ENCODE measurements at places on chromosomes 3 and 15.

- no peaks in the 10 kb centered on the region for H3K36me3 ChIP-seq
- peak overlapping the region; percentile 80 for H3K27ac ChIP-seq
- DNase-seq = peak; percentile 85
- H3K27me3 ChIP-seq = no peaks in the 10 kb centered on the region
- H3K4me3 ChIP-seq = peak overlapping the region; percentile 76
- peaks cover 27% of the 10 kb centered on the region for H3K4me1 ChIP-seq
These were observed 223.4 kb upstream of the IL12A start for GRCh38 chr3:159765030-159765859.

DNA sequence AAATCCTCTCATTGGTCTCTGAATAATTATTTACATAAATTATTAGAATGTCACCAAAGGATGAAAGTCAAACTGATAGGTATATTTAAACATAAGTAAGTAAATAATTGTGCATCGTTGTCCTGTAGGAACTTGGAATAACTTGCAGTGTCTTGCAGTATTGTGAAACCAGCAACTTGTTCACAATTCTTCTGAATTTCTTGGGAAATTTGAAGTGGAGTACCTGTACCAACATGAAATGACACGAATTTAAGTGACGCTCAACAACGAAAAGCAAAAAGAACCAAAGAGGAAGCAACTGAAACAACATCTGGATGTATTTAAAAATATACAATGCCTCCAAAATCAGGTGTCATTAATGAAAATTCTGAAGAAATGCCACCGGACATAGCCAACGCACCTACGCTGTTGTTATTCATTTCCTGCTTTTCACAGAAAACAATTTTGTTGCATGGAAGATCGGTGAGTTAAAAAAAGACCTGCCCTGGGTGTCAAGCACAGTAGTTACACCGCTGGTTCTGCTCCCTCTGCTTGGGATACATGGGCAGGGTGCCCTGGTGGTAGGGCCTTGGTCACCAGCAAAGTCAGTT lies 112.5 kb downstream of the RPLP1 start:
- H3K27me3 ChIP-seq = no peaks in the 10 kb centered on the region
- no peak overlapping the region for H3K4me3 ChIP-seq
- H3K36me3 ChIP-seq = no peaks in the 10 kb centered on the region
- H3K27ac ChIP-seq = no peak overlapping the region

- no peak overlapping the region for H3K4me3 ChIP-seq
- peaks cover 20% of the 10 kb centered on the region for H3K27me3 ChIP-seq
- no peak for DNase-seq
- H3K36me3 ChIP-seq = no peaks in the 10 kb centered on the region
- H3K27ac ChIP-seq = no peak overlapping the region
These were observed 84.6 kb downstream of the DGKG start for GRCh38 chr3:186277268-186277909.

DNA sequence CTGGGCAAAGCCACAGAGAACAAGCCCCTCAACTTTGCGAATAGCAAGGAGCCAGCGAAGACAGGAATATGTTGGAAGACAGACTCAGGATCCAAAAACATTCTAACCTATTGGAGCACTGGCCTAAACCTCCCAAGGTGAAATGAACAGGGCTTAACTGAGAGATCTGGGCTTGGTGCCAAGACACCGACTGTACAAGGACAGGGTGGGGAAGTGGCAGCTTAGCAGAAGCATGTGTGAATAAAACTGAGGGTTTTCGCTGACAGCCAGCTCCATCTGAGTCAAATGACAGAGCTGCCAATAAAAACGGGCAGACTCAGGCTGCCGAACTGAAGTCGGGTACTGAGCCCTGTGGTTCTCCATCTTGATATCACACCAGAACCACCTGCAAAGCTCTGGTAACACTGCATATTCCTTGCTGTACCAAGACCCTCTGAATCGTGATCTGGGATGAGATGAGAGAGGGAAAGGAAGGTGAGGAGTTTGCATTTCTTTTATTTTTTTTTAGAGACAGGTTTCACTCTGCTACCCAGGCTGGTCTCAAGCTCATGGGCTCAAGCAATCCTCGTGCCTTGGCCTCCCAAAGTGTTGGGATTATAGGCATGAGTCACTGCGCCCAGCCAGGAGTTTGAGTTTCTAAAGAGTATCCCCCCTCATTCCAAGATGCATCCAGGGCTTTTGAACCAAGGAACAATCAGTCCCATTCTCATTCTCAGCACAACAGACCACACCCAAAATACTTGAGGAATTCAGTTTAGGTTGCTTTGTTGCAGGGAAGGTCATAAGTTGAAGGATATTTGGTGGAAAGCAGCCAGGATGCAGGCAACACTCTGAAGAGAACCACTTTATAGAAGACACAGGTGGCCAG lies 6.0 kb upstream of the PLCB2 start:
- H3K27ac ChIP-seq = no peak overlapping the region
- no peak overlapping the region for H3K4me3 ChIP-seq
- no peaks in the 10 kb centered on the region for H3K4me1 ChIP-seq
- H3K27me3 ChIP-seq = no peaks in the 10 kb centered on the region

- H3K27me3 ChIP-seq = no peaks in the 10 kb centered on the region
- no peaks in the 10 kb centered on the region for H3K36me3 ChIP-seq
- H3K4me1 ChIP-seq = no peaks in the 10 kb centered on the region
- DNase-seq = no peak
- H3K27ac ChIP-seq = no peak overlapping the region
These were observed 2.0 kb upstream of the SLC24A1 start for GRCh38 chr15:65619626-65620290.

- H3K4me3 ChIP-seq = no peak overlapping the region
- no peaks in the 10 kb centered on the region for H3K4me1 ChIP-seq
- no peak for DNase-seq
- H3K27ac ChIP-seq = no peak overlapping the region
These were observed 41.8 kb downstream of the IFT122 start for GRCh38 chr3:129481766-129482332.

DNA sequence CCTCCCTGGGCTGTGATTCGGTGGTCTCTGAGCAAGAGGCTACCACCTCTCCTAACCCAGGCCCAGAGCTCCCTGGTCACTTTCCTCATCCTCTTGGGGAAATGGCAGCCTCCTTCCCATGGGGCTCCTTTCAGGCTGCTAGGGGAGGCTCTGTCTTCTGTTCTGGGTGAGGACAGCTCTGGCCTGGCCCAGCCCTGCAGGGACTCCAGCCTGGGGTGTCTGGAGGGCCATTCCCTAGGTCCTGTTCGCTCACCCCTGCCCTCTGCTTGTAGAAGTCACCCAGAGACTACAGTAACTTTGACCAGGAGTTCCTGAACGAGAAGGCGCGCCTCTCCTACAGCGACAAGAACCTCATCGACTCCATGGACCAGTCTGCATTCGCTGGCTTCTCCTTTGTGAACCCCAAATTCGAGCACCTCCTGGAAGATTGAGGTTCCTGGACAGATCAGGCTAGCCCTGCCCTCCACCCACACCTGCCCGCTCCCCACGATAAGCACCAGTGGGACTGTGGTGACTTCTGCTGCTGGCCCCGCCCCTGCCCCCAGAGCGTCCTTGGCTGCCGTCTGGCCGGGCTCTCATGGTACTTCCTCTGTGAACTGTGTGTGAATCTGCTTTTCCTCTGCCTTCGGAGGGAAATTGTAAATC lies 30.9 kb downstream of the PRKCD start:
- H3K27me3 ChIP-seq = no peaks in the 10 kb centered on the region
- no peak for DNase-seq
- H3K36me3 ChIP-seq = no peaks in the 10 kb centered on the region

- no peak for DNase-seq
- H3K4me1 ChIP-seq = no peaks in the 10 kb centered on the region
- no peak overlapping the region for H3K27ac ChIP-seq
- H3K27me3 ChIP-seq = no peaks in the 10 kb centered on the region
- H3K4me3 ChIP-seq = no peak overlapping the region
- H3K36me3 ChIP-seq = no peaks in the 10 kb centered on the region
These were observed 338.5 kb downstream of the TUSC7 start for GRCh38 chr3:117047951-117048705.

DNA sequence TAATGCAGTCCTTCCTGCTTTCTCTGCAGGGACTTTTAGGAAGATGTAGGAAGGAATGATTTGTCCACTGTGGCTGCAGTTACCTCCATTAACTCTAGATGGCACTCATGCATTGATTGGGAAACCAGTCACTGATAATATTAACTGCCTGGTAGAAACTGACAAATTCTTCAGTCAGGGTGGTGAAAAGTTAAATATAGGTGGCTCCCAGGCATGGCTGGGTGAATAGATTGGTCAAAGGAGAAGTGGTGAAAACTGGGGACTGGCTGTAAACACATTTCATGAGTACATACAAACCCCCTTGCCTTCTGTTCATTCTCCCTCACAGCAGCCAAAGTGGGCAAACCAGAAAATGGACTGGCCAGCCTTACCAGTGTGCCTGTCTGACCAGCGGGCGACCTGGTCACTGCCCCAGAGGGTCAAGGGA lies 333.4 kb downstream of the THSD4 start:
- H3K4me1 ChIP-seq = peaks cover 13% of the 10 kb centered on the region
- no peaks in the 10 kb centered on the region for H3K36me3 ChIP-seq
- H3K4me3 ChIP-seq = no peak overlapping the region
- no peaks in the 10 kb centered on the region for H3K27me3 ChIP-seq
- peak; percentile 57 for DNase-seq

GRCh38 chr3:126100634-126101301 lies 16.8 kb upstream of the SLC41A3 start:
- H3K36me3 ChIP-seq = no peaks in the 10 kb centered on the region
- no peak overlapping the region for H3K27ac ChIP-seq
- no peaks in the 10 kb centered on the region for H3K27me3 ChIP-seq
- H3K4me3 ChIP-seq = no peak overlapping the region

DNA sequence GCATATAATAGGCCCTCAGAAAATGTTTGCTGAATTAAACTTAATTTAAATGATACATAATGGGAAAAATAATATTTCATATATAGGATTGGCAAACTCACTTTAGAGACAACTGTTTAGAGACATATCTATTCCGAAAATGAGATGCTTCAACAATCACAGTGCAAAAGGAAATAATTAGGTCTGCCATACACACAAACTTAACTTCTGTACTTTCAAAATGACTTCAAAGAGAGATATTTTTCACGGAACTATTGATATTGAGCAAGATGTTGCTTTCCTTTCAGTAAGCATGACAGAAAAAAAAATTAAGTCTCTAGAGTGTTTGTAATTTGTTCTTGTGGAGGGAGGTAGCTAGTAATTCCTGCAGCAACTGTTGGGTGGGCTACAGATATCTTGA lies 769.5 kb downstream of the TUSC7 start:
- no peaks in the 10 kb centered on the region for H3K27me3 ChIP-seq
- H3K27ac ChIP-seq = no peak overlapping the region
- H3K4me1 ChIP-seq = no peaks in the 10 kb centered on the region
- no peak for DNase-seq
- no peaks in the 10 kb centered on the region for H3K36me3 ChIP-seq
- no peak overlapping the region for H3K4me3 ChIP-seq

DNA sequence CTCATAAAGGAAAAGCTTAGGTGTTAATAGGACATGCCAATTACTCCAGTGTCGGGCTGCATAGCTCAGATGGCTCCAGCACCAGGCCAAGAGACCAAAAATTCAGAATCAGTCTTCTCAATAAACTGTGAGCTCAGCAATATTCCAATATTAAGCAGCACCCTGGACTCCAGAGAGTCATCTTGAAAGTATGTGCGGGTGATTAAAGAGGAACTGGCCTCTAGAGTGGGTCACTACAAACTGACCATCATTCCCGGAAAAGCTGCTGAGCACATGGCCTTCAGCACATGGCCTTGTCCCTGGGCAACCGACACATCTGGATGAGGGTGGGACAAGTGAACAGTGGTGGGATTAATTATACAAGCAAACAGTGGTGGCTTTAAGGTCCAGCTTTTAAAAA lies 59.0 kb downstream of the MAGI1 start:
- no peaks in the 10 kb centered on the region for H3K36me3 ChIP-seq
- H3K4me3 ChIP-seq = no peak overlapping the region
- H3K27ac ChIP-seq = no peak overlapping the region
- H3K4me1 ChIP-seq = no peaks in the 10 kb centered on the region
- no peaks in the 10 kb centered on the region for H3K27me3 ChIP-seq

- H3K4me3 ChIP-seq = no peak overlapping the region
These were observed 134.8 kb downstream of the ADAMTS9 start for GRCh38 chr3:64552966-64553365.

GRCh38 chr3:175129571-175129970 lies 270.4 kb downstream of the NAALADL2 start:
- H3K4me3 ChIP-seq = no peak overlapping the region
- no peak for DNase-seq
- no peaks in the 10 kb centered on the region for H3K36me3 ChIP-seq
- H3K4me1 ChIP-seq = no peaks in the 10 kb centered on the region

Data from Panc1 (cell line).